ENCODE measurements at places on chromosomes 7 and 10.

- no peak for DNase-seq
These were observed 36.1 kb downstream of the PSAP start for GRCh38 chr10:71814922-71815411.

- no peak for DNase-seq
These were observed 110.7 kb downstream of the RALA start for GRCh38 chr7:39733881-39734632.

DNA sequence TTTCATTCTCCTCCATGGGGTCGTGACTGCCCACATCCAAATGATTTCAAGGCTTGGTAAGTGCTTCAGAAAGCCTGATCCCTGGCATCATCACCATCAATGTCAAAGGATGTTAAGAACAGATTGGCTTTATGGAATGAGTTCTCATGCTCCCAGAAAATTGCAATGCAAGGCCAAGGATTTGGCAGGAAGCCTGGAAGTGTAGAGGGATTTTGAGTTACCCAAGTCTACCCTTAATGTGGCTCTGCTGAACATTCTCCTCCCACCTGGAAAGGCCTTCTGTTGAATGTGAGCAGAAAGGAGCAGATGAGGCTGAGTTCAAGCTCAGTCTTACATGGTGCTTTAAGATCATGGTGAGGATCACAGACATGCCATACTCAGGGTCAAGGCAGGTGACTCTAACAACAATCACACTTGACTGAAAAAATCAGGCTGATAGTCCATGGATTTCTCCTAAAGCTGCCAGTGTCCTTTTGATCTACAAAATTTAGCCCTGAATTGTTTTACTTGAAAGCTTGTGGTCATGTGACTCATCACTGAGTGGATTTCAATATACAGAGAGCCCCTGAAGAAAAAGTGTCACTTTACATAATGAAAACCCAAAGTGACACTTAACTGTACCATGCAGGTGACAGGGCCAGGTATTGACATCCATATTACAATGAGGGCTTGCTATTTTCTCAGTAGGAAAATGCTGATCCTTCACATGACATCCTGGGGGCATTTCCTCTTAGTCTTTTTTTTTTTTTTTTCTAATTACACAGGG lies 111.1 kb upstream of the PDLIM1 start:
- no peak for DNase-seq

- DNase-seq: no peak
These were observed 31.8 kb upstream of the HMX3 start for GRCh38 chr10:123103944-123104343.
